ENCODE measurements at places on chromosomes 12 and 14. TPM values are rescaled to one million over a fixed set of nuclear protein-coding genes. Genes with fewer than 3 reads are reported as not detected.

DNA sequence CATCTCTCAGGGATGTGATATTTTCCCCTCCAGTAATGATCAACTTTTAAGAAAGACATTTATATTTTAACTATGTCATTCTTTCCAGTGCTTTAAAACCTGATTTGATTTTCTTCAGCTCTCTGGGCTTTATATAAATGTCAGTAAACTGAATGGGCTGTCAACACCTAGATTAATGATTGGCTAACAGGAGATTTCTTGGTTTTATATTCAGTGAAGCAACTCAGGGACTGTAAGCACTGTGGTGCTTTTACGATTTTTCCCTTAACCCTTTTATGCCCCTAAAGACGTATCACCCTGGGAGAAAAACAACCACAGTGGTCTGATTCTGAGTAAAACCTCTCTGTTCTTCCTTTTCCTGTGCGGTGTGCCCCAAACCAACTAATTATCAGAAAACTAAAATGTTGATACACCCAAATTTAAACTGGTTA, 38.0 kb downstream of the PTGER2 start:
- DNase-seq, result no peak

DNA sequence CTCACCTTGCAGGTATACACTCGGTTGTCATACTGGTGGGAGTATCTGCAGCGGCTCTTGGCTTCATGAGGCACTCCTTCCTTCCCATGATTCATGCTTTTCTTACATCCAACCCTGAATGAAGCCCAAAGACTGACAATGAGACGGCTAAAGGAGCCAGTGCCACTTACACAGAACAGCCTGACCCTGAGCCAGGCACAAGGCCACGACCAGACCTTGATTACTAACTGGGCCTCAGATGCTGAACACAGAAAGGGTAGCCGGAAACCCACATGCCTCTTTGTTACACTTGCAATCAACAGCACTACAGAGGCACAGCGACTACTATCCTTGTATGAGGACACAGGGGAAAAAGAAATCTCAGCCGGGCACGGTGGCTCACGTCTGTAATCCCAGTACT, 48.0 kb downstream of the ZFYVE1 start:
- no peak for DNase-seq

- no peak for DNase-seq
These were observed 89.1 kb downstream of the BEGAIN start for GRCh38 chr14:100498068-100498467.

GRCh38 chr12:122352394-122352793, 70.1 kb downstream of the CLIP1 start:
- no peak for DNase-seq

Gene TEX52
- total RNA-seq, result 0.10 TPM

Gene POP5
- total RNA-seq, result 70.9 TPM

Gene KCNMB4
- 0.58 TPM for total RNA-seq

All from HT-29 (cell line).